ENCODE measurements at places on chromosomes 3 and 15.

DNA sequence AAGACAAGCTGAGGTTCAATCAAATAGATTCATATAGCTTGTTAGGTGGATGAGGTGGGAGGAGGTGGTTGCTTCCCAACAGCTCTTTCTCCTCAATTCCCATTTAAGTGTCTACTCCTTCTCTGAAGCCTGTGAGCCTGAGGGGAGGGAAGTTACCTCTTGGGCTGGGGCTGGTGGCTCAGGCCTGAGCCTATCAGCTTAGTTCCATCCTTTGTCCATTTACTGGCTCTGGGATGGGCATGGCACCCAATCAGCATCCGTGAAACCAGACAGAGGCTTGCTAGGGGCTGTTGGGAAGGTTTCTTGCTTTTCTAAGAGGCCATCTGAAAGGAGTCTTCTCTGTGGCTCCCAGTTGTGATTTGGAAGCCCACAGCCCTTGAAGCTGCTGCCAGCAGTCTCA, 57.3 kb downstream of the TAMM41 start:
- DNase-seq: no peak

DNA sequence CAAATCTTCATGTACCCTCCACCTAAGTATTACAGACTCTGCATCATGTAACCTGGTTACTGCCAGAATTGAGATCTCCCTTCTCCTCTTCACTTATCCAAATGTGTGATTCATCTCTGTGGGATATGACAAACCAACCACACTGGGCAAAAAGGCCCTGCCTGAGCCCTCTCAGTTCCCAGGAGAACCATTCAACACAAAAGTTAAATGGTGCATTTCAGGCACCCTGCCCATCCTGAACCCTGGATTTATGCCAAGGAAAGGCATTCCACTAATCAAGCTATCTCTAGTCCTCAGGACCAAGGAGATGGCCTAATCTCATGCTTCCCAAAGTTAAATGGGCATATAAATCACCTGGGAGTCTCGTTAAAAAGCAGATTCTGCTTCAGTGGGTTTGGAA, 108.5 kb downstream of the TNIK start:
- DNase-seq: no peak

- DNase-seq: no peak
These were observed 21.6 kb downstream of the MESD start for GRCh38 chr15:80967991-80968510.

DNA sequence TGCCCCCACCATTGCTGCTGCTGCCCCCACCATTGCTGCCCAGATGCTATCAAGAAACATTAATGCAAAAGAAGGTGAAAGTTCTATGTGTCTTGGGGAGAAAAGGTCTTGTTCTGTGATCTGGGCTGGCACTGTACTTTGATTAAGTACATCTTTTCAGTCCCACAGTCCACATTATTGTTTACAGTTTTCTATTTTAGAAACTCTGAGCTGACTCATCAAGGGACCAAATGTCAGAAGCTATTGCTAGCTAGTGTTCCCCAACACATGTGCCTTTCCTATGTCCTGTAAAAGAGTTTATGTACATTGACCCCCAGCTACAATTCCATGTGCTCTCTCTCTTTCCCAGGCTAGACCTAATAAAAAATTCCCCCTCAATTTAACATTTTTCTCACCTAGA, 264.7 kb upstream of the NECTIN3 start:
- no peak for DNase-seq

DNA sequence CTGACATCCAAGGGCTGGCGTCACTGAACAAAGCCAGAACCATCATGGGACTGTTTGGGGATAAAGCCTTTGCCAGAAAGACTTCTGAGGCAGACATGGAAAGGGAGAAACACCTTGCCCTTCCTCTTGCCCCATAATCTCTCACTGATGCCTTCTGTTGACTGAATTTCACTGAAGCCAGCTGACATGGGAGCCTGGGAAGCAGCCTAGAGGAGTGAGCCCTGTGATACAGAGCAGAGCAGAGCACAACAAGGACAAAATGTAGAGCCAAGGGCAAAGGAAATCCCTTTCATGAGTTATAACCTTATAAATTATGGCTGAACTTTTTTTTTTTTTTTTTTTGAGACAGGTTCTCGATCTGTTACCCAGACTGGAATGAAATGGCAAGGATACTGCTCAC, 9.8 kb upstream of the CNOT10 start:
- no peak for DNase-seq
